H7 (cell line): ENCODE measurements at places on chromosomes 1 and 21. TPM values are rescaled to one million over a fixed set of nuclear protein-coding genes. Genes with fewer than 3 reads are reported as not detected.

Gene RNF11
- 94.8 and 99.3 TPM in 2 replicates for total RNA-seq

Gene AHDC1
- total RNA-seq = 8.8 and 11.2 TPM in 2 replicates

Gene IFI44
- not detected in 2 replicates for total RNA-seq

Gene AK5
- 0.35 and 1.2 TPM in 2 replicates for total RNA-seq

Gene KRTAP10-10
- total RNA-seq = not detected in 2 replicates

Gene SLC6A9
- 6.4 and 8.2 TPM in 2 replicates for total RNA-seq

Gene ATP6V1G3
- not detected in 2 replicates for total RNA-seq

Gene RUNX3
- total RNA-seq = 1.3 and 3.5 TPM in 2 replicates

Gene CNIH4
- total RNA-seq = 96.1 and 112 TPM in 2 replicates

Gene PGBD2
- 3.4 and 3.6 TPM in 2 replicates for total RNA-seq

Gene CLDN17
- not detected in 2 replicates for total RNA-seq

Gene S100A11
- 474 and 597 TPM in 2 replicates for total RNA-seq

Gene PAQR6
- total RNA-seq = 6.1 and 11.5 TPM in 2 replicates

Gene AKR7A3
- 0.69 and 1.8 TPM in 2 replicates for total RNA-seq

Gene FCRL1
- total RNA-seq = not detected in 2 replicates

Gene GJA5
- 2.2 and 2.6 TPM in 2 replicates for total RNA-seq

Gene SLAMF6
- not detected in 2 replicates for total RNA-seq

Gene IQCC
- 8.3 and 8.7 TPM in 2 replicates for total RNA-seq

Gene PPFIA4
- total RNA-seq = 3.1 and 7.4 TPM in 2 replicates

Gene WARS2
- 19.2 and 25.0 TPM in 2 replicates for total RNA-seq

Gene C1orf116
- 0.52 and 0.55 TPM in 2 replicates for total RNA-seq

Gene MEX3A
- total RNA-seq = 52.7 and 65.2 TPM in 2 replicates

Gene RXFP4
- not detected in 2 replicates for total RNA-seq

Gene TACSTD2
- total RNA-seq = 0.14 and 0.33 TPM in 2 replicates

Gene C2CD4D
- total RNA-seq = 0.30 and 0.90 TPM in 2 replicates

Gene ALX3
- total RNA-seq = 0.35 TPM in 1 of 2 replicates, not detected in the other

Gene CYYR1
- total RNA-seq = 31.6 and 34.2 TPM in 2 replicates

Gene SH3D21
- total RNA-seq = 4.7 and 4.8 TPM in 2 replicates

Gene DIO1
- total RNA-seq = 0.41 TPM in 1 of 2 replicates, not detected in the other

Gene UBL4B
- total RNA-seq = not detected in 2 replicates

Gene SLC27A3
- total RNA-seq = 44.7 and 48.9 TPM in 2 replicates

Gene ROR1
- total RNA-seq = 63.4 and 94.3 TPM in 2 replicates

Gene TMPRSS15
- total RNA-seq = not detected in 2 replicates

Gene PLEKHA6
- 3.0 and 5.1 TPM in 2 replicates for total RNA-seq

Gene ELAVL4
- total RNA-seq = 0.42 and 1.7 TPM in 2 replicates
